Calu3 (cell line): ENCODE measurements at places on chromosomes 7 and 10.

- H3K4me1 ChIP-seq = no peaks in the 10 kb centered on the region
- H3K36me3 ChIP-seq = peaks cover 5% of the 10 kb centered on the region
- no peaks in the 10 kb centered on the region for H3K27me3 ChIP-seq
- no peak overlapping the region for H3K27ac ChIP-seq
Observed at GRCh38 chr10:73218431-73219191, 28.4 kb downstream of the DNAJC9 start.

DNA sequence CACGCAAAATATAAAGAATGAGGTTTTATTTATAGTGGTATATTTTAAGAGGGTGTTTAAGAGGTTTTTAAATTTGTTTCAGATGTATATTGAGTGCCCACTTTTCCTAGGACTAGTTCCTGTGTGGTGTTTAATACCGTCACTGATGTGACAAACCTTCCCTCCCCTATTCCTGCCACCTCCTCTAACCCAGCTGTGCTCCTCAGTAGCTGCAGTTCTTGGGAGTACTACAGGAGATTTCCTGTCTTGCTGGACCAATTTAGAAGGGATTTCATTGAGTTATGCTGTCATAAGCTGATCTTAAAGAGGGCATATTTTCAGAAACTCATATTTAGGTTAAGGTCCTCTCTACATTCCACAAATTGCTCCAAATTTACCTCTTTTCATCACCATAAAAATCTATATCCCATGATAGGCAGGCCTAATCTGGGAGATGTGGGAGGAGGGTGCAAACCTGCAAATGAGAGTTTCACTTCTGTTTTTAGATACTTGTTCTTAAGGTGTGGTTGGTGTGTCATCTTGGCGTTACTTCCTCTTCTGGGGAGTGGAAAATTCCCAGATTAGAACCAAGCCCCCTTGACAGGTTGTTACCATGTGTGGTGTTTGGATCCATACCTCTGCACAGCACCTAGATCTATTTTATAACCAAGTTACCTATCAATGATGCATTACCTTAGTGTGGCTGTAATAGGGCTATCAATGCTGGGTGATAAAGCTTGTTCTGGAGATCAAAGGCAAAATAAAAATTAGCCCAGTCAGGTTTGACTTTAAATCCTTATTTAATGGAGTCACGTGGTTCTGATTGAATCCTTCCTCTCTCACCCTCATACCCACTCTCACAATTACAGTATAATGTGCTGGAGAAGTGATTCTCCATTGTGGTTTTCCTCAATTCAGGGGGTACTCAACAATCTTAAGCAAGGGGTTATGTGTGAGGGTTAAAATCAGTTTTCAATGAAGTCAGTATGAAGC is 141.1 kb downstream of the CDK14 start:
- H3K27ac ChIP-seq = no peak overlapping the region
- H3K4me3 ChIP-seq = no peak overlapping the region
- no peaks in the 10 kb centered on the region for H3K36me3 ChIP-seq
- no peaks in the 10 kb centered on the region for H3K4me1 ChIP-seq
- no peaks in the 10 kb centered on the region for H3K27me3 ChIP-seq
- DNase-seq = no peak

DNA sequence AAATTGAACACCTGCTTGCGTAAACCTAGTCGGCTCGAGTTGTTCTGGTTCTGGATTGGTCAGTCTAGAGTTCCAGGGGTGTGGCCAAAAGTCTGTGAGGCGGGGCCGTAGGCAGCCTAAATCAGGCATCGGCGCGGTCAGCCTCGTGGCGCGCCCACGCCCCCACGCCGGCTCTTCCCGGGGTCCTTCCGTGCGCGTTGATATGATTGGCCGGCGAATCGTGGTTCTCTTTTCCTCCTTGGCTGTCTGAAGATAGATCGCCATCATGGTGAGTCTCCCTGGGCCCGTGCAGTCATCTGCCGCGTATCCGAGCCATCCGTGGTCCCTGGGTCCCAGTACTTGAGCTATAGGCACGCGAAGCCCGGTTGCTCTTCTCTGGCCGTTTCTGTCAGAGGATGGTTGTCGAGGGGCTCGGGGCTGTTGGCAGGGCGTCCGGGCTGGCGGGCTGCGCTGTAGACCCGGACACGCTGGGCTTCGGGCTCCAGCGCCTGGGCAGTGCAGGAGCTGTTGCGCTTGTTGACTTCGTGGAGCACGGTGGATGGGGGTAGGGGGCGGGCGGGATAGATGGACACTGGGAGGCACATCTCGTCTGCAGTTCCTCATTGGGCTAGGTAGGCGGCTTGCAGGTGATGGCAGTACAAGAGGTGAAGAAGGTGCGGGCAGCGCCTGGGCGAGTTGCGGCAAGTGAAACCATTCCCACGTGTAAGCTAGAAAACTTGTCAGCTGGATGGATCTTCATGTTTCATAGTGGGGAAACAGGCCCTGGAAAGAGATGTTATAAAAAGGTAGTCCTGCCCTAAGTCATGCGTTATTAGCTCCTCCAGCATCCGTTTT is at the start of gene RPS24:
RPS24 (plus strand) TSS at position 227 of the 834 bp plus-strand sequence; CDS start at position 266, 39 bp downstream.
- peak within 1 kb of the TSS; percentile 96 for H3K27ac ChIP-seq
- DNase-seq = peak; percentile 98
- H3K27me3 ChIP-seq = no peaks in the 10 kb centered on the region
- H3K4me3 ChIP-seq = peak within 1 kb of the TSS; percentile 89

GRCh38 chr7:151117565-151117964 is 31.3 kb downstream of the AGAP3 start:
- no peak for DNase-seq
- peaks cover 7% of the 10 kb centered on the region for H3K4me1 ChIP-seq
- no peak overlapping the region for H3K4me3 ChIP-seq
- H3K27ac ChIP-seq = no peak overlapping the region

DNA sequence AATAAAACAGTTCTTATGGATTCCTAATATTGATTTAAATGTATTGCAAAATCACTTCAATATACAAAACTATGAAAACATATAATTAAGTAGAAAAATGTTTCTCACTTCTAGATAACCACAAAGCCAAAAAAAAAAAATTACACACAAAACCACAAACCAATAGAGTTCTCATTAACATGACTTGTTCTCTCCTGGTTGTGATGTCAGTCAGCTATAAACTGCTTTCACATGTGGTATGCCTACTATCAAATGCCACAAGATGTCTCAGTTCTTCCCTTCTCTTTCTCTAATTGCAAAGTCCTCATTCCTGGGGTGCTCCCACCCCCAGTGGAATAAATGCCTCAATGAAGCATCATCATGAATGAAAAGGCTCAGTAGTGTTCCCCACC is 16.6 kb downstream of the GNAI1 start:
- H3K27ac ChIP-seq = no peak overlapping the region

DNA sequence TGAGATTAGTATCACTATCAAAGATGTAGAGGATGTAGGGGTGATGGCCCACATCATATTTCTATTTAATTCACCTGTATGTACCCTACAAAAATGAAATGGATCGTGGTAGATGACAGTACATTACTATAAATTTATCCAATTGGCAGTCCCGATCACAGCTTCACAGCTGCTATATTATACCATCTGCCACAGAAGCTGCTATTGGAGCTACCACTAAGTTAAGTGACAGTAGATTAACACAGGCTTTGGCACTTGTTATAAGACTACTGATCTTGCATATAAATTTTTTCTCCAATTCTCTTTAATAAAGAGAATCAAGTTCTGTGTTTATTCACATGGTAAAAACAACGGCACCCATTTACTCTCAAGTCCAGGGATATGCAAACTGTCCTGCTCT is 24.9 kb upstream of the MAGI2 start:
- H3K27me3 ChIP-seq = no peaks in the 10 kb centered on the region
- no peaks in the 10 kb centered on the region for H3K4me1 ChIP-seq
- no peak for DNase-seq
- H3K27ac ChIP-seq = no peak overlapping the region
- no peaks in the 10 kb centered on the region for H3K36me3 ChIP-seq

DNA sequence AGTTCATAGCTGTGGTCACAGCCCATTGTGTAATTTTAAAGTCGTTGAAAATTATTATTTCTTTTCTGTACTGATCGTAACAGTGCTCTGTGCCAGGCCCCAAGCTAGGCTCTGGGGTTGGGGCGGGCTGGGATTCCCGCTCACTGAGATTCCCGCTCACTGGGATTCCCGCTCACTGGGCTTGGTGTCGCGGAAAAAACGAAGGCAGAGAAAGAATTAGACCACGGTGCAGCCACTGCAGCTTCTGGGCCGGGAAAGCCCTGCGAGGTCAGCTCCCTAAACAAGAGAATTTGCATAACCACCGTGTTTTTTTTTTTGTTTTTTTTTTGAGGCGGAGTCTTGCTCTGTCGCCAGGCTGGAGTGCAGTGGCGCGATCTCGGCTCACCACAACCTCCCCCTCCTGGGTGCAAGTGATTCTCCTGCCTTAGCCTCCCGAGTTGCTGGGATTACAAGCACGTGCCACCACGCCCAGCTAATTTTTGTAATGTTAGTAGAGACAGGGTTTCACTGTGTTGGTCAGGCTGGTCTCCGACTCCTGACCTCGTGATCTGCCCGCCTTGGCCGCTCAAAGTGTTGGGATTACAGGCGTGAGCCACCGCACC is 31.2 kb downstream of the FOXK1 start:
- no peak overlapping the region for H3K4me3 ChIP-seq
- H3K27me3 ChIP-seq = no peaks in the 10 kb centered on the region
- DNase-seq = no peak
- H3K4me1 ChIP-seq = peaks cover 20% of the 10 kb centered on the region
- H3K27ac ChIP-seq = no peak overlapping the region

- H3K36me3 ChIP-seq = peaks cover 7% of the 10 kb centered on the region
- H3K27me3 ChIP-seq = no peaks in the 10 kb centered on the region
- H3K27ac ChIP-seq = no peak overlapping the region
- no peaks in the 10 kb centered on the region for H3K4me1 ChIP-seq
- no peak overlapping the region for H3K4me3 ChIP-seq
Observed at GRCh38 chr10:132276706-132277105, 31.0 kb downstream of the STK32C start.

- peaks cover 24% of the 10 kb centered on the region for H3K4me1 ChIP-seq
- H3K36me3 ChIP-seq = peaks cover 46% of the 10 kb centered on the region
- no peaks in the 10 kb centered on the region for H3K27me3 ChIP-seq
Observed at GRCh38 chr7:77542409-77542808, 5.3 kb downstream of the PTPN12 start.

DNA sequence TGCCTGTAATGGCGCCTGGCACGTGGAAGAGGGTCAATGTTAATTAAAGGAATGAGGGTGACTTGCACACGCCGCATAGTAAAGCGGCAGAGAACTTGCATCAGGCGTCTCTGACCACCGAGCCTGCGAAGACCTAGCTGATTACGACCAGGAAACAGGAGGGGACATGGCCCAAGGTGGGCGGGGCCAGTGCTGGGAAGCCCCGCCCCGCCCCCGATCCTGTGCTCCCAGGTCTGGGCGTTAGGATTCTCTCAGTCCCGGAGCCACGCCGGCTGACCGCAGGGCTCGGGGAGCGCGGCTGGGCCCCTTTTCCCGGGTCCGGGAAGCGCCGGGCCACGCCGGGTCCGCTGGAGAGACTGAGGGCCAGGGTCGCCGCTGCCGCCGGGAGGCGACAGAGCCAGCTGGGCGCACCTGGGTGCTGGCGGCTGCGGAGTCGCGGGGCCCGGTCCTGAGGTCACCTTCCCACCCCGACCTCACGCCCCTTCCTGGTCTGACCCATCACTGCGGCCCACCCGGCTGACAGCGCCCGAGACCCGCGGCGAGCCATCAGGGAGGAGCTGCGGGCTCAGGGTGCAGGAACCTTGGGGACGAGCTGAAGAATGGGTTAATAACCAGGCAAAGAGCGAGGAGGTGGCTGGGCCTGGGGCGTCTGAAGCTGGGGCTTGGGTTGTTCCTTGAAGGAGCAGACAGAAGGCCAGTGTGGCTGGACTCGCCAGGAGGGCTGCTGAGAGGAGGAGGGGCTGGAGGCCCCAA is 23.0 kb upstream of the GRID1 start:
- peak; percentile 63 for DNase-seq
- H3K27ac ChIP-seq = no peak overlapping the region
- peak overlapping the region; percentile 64 for H3K4me3 ChIP-seq
- no peaks in the 10 kb centered on the region for H3K4me1 ChIP-seq
- H3K27me3 ChIP-seq = peaks cover 58% of the 10 kb centered on the region

GRCh38 chr10:85284778-85285770 is 956.7 kb downstream of the CCSER2 start:
- no peak overlapping the region for H3K27ac ChIP-seq
- H3K27me3 ChIP-seq = no peaks in the 10 kb centered on the region
- no peaks in the 10 kb centered on the region for H3K4me1 ChIP-seq
- H3K36me3 ChIP-seq = no peaks in the 10 kb centered on the region
- H3K4me3 ChIP-seq = no peak overlapping the region

DNA sequence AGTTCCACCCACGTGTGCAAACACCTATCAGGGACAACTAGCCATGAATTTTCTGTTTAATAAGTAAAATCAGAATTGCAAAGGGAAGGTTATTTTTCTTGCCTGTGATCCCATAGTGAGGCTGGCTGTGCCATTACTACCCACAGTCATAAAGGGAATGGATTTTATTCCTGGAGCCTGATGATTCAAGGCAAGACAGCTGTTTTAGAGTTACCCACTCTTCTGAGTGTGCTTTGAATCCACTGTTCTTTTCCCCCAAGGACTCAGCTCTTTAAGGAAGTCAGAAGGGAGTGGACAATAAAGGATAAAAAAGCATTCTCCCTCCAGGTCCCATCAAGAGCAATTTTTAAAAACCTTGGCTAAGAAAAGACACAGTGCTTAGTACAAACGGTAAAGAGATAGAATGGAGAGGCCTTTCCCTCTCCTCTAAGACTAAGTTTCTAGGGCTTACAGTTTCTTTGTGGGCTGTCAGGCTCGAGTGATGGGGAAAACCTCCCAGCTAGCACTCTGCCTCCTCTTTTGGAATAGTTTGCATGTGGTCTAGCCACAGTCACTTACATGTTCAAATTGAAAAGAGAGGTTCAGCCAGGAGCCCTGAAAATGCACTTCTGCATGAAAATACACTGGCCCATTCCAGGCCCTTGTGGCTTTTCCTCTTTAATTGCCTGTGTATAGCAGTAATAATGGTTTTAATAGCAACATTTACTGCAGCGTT is 5.1 kb upstream of the LRRC4 start:
- peaks cover 6% of the 10 kb centered on the region for H3K36me3 ChIP-seq
- DNase-seq = no peak
- no peaks in the 10 kb centered on the region for H3K27me3 ChIP-seq
- peaks cover 11% of the 10 kb centered on the region for H3K4me1 ChIP-seq

- H3K4me1 ChIP-seq = no peaks in the 10 kb centered on the region
- no peak overlapping the region for H3K27ac ChIP-seq
- no peak for DNase-seq
- no peaks in the 10 kb centered on the region for H3K27me3 ChIP-seq
- no peaks in the 10 kb centered on the region for H3K36me3 ChIP-seq
- no peak overlapping the region for H3K4me3 ChIP-seq
Observed at GRCh38 chr7:110027385-110027784, 1063.5 kb upstream of the LRRN3 start.

- no peak overlapping the region for H3K4me3 ChIP-seq
- no peak for DNase-seq
- no peaks in the 10 kb centered on the region for H3K36me3 ChIP-seq
- no peak overlapping the region for H3K27ac ChIP-seq
Observed at GRCh38 chr10:78742730-78743615, 325.8 kb upstream of the ZMIZ1 start.

DNA sequence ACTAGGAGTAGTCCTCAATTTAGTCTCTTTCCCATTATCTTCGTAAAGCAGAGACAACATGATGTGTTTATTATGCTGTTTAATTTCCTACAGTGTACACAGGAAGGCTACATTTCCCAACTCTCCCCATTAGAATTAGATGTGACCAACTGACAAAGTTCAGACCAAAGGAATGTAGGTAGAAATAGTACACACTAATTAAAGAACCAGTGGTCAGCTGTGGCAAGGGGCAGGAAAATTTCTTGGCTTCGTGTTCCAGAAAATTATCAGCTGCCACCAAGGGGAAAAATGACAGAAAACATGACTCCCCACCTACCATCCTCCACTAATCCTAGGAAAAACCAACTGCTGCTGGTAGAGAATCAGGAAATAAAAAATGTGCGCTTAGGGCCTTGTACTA is 125.6 kb downstream of the PPP1R3A start:
- H3K4me3 ChIP-seq = no peak overlapping the region
- H3K27me3 ChIP-seq = no peaks in the 10 kb centered on the region
- H3K4me1 ChIP-seq = no peaks in the 10 kb centered on the region
- no peak for DNase-seq
